Fibroblast of lung (primary cell): ENCODE measurements at places on chromosomes 12 and 14. TPM values are rescaled to one million over a fixed set of nuclear protein-coding genes. Genes with fewer than 3 reads are reported as not detected.

DNA sequence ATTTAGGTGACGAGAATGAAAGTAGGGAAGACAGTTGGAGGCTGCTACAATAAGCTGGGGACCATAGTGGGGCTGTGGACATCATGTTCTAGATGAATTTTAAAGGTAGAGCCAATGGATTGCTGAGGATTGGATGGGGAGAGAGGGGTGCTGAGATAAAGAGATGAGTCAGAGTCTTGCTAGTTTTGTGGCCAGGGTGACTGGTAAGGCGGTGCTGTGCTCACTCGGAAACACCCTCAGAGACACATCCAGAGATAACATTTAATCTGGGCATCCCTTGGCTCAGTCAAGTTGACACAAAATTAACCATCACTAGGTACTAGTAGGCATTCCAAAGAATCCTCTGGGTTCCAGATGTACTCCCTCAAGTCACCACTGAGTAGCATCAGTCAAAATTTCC, 170.7 kb downstream of the ADCK1 start:
- no peaks in the 10 kb centered on the region for H3K4me1 ChIP-seq
- H3K4me3 ChIP-seq, result no peak overlapping the region
- H3K27ac ChIP-seq, result no peak overlapping the region

- H3K4me1 ChIP-seq, result no peaks in the 10 kb centered on the region
- H3K27ac ChIP-seq, result no peak overlapping the region
- DNase-seq, result no peak
- H3K4me3 ChIP-seq, result no peak overlapping the region
Observed at GRCh38 chr12:44968965-44969364, 81.9 kb downstream of the DBX2 start.

- peaks cover 2% of the 10 kb centered on the region for H3K36me3 ChIP-seq
- no peaks in the 10 kb centered on the region for H3K27me3 ChIP-seq
- DNase-seq, result no peak
- H3K4me3 ChIP-seq, result no peak overlapping the region
Observed at GRCh38 chr14:34453226-34453625, 8.8 kb downstream of the SPTSSA start.

DNA sequence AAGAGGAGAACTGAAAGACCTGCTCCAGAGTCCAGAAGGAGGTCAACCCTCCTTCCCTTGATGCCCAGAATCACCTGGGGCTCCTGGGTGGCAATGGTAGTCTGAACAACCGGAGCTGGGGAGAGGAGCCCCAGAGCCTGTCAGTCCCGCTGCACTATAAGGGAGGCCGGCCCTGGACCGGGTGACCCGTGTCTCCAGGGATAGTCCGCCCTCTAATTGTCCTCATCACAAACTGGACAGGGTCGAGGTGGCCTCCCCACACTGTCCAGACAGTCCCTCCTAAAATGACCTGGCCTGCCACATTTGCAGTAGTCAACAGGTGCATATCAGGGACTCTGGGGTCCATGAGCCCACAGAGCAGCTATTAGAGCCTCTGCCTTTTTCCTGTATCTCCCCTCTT, 43.2 kb downstream of the HSD17B6 start:
- DNase-seq, result no peak
- no peak overlapping the region for H3K4me3 ChIP-seq
- no peak overlapping the region for H3K27ac ChIP-seq
- H3K27me3 ChIP-seq, result no peaks in the 10 kb centered on the region
- no peaks in the 10 kb centered on the region for H3K36me3 ChIP-seq

GRCh38 chr14:65492266-65492665, 79.7 kb downstream of the FUT8 start:
- no peak overlapping the region for H3K27ac ChIP-seq
- no peaks in the 10 kb centered on the region for H3K4me1 ChIP-seq
- no peak for DNase-seq
- no peaks in the 10 kb centered on the region for H3K27me3 ChIP-seq
- no peaks in the 10 kb centered on the region for H3K36me3 ChIP-seq

GRCh38 chr14:89325299-89325883, 91.6 kb downstream of the FOXN3 start:
- H3K27ac ChIP-seq, result no peak overlapping the region
- H3K36me3 ChIP-seq, result no peaks in the 10 kb centered on the region
- no peak for DNase-seq
- peaks cover 7% of the 10 kb centered on the region for H3K4me1 ChIP-seq

GRCh38 chr12:45298721-45299692, 83.1 kb downstream of the ANO6 start:
- peak overlapping the region; percentile 58 for H3K27ac ChIP-seq
- H3K36me3 ChIP-seq, result no peaks in the 10 kb centered on the region
- H3K4me1 ChIP-seq, result peaks cover 3% of the 10 kb centered on the region
- DNase-seq, result peak; percentile 35
- H3K4me3 ChIP-seq, result no peak overlapping the region

DNA sequence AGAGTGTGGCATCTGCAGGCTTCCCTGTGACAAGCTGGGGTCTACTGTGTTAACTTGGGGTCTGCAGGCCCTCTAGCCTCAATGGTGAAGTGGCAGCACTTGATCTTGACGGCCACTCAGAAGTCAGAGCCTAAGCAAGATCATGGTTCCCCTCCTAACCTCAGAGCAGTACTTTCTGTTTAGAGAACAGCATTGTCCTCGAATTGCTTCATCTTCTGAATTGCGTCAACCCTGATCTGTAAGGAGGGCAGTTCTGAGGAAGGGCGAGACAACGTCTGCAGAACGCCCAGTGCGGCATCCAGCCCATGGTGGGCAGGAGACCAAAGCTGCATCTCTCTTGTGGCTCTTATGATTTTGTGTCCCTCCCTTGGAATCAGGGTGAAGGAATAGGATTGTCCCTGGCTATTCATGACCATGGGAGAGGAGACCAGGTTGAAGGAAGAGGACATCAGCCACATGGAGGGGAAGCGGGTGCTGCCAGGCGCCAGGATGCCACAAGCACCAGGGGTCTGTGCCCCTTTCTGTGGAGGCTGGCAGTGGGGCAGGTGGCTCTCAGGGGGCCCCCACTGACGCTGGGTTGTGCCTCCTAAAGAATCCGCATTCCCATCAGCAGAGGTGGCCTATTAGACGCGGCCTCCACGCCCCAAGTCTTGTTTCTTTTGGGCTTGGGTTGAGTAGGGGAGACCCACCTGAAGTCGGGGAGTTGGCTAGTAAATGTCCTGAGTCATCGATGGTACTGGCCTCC, 2.2 kb downstream of the SERPINA9 start:
- no peaks in the 10 kb centered on the region for H3K4me1 ChIP-seq
- no peaks in the 10 kb centered on the region for H3K27me3 ChIP-seq
- H3K4me3 ChIP-seq, result no peak overlapping the region
- no peak for DNase-seq

DNA sequence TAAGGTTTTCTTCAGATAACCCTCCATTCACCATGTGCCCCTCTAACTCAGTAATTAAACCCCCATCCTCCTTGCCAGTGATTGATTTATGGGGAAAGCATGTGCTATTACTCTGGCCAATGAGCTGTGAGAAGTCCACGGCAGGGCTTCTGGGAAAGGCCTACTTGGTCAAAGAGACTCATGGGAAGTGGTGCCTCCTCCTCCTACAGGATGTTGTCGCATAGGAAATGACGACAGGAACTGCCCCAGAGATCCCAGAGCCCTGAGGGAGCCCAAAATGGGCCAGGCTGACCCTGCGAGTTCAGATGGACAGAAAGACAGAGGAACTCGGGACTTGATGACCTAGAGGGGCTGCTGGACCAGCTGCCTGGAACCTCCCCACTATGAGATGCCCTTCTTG, 938.1 kb upstream of the TMEM132C start:
- no peak overlapping the region for H3K27ac ChIP-seq
- H3K36me3 ChIP-seq, result no peaks in the 10 kb centered on the region
- no peak overlapping the region for H3K4me3 ChIP-seq
- DNase-seq, result no peak

DNA sequence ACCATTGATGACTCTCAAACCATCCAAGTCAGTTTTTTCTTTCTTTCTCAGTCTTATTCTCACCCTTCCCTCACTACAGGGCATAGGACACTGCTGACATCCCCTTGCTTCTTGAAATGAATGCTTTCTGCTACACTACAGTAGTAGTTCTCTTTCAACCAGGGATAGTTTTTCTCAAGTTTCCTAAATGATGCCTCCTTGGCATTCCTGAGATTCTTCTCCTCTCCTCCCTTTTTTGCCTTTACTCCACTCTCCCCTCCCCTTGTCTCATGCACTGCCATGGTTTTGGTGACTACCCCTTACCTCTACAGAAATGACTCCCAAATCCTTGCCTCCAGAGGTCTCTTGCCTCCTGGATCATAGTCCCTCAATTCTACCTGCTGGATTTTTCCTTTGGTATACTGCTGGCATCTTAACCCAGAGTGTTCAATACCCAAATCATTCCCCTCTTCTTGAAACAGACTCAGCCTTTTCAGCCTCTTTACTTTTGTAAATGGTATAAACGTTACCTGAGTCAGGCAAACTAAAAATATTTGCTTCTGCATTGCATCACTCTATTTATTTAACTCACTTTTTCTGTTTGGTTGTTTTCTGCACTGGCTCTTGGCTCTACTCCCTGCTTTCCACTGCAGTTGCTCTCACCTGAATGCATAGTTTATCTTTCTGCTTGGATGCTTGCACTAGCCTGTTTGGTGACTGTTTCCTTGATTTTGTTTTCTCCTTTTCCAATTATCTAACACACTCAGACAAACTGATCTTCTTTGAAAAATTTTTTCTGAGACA, 211.6 kb upstream of the IGF1 start:
- H3K27me3 ChIP-seq, result no peaks in the 10 kb centered on the region
- DNase-seq, result no peak
- no peaks in the 10 kb centered on the region for H3K4me1 ChIP-seq
- no peak overlapping the region for H3K4me3 ChIP-seq
- no peak overlapping the region for H3K27ac ChIP-seq

DNA sequence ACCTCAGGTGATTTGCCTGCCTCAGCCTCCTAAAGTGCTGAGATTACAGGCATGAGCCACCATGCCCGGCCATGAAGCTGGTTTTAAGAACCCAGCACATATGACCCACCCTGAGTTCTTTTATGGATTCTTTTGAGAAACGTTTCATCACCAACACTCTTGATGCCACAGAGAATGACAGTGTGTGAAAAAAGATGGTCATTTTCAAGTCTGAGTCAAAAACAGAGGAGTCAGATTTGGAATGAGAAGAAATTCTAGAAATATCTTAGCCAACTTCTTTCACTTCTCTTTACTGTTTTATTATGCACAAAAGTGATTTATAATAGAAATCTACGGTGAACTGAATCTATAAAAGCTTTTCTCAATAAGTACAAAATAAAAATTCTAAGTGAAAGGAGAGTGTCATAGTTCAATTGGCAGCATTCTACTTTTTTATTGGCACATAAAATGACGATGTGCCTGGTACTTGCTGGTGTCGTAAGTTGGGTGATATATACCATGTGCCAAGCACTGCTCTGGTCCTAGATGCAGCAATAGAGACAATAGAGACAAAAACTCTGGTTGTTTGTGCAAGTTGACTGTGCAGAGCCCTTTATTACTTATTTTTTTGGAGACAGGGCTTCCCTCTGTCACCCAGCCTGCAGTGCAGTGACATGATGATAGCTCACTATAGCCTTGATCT, 33.9 kb downstream of the CCDC177 start:
- no peak overlapping the region for H3K4me3 ChIP-seq
- H3K4me1 ChIP-seq, result peaks cover 2% of the 10 kb centered on the region
- peaks cover 8% of the 10 kb centered on the region for H3K27me3 ChIP-seq
- no peak overlapping the region for H3K27ac ChIP-seq
- no peak for DNase-seq

GRCh38 chr14:74670726-74671411, 42.0 kb downstream of the AREL1 start:
- DNase-seq, result peak; percentile 86
- no peak overlapping the region for H3K27ac ChIP-seq
- H3K4me1 ChIP-seq, result peaks cover 2% of the 10 kb centered on the region

DNA sequence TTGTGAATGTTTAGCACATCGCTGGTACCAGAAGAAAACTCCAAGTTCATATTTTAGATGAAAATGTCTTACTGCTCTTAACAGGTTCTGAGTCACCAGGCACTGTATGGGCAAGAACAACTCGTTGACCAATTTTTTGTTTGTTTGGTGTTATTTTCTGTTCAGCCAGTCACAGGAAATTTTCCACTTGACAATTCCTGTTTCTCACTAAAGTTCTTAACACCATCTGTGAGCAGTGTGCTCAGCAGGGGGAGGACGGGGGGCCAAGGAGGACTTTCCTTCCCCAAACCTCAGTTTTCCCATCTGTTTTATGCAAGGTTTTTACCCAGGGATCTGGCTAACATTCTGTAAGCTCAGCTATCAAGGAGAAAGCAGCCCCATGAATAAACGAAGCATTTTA, 3.0 kb downstream of the NUAK1 start:
- H3K4me1 ChIP-seq, result peaks cover 30% of the 10 kb centered on the region
- no peak overlapping the region for H3K27ac ChIP-seq
- no peaks in the 10 kb centered on the region for H3K27me3 ChIP-seq
- H3K4me3 ChIP-seq, result no peak overlapping the region
- no peaks in the 10 kb centered on the region for H3K36me3 ChIP-seq
- DNase-seq, result peak; percentile 67

- no peak overlapping the region for H3K4me3 ChIP-seq
- no peaks in the 10 kb centered on the region for H3K36me3 ChIP-seq
- no peaks in the 10 kb centered on the region for H3K27me3 ChIP-seq
- H3K4me1 ChIP-seq, result no peaks in the 10 kb centered on the region
Observed at GRCh38 chr14:22007363-22007762, 333.7 kb upstream of the OR4E1 start.

DNA sequence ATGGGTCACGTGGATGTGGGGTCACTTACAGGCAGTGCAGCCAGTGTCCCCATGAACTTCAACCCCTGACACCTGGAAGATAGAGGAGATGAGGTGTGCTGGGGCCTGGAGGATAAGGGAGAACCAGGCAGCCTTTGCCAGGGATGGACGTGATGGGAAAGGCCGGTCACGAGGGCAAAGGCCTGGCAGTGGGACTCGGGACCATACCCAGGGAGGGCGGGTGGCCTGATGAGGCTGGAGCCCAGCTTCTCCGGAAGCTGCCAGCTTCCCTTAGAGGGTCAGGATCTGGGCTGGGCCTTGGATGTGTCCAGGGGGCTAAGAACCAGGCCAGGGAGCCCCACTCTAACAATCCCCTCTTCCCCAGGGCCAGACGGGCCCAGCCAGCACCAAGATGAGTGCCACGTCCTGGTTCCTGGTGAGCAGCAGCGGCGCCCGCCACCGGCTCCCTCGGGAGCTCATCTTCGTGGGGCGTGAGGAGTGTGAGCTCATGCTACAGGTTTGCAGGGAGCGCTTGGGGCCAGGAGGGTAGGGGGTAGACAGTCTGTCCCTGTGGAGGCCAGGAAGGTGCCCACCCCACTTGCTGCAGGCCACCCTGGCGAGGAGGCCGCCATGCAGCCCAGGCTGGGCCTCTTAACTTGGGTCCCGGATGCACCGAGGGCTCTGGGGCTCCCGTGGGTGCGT, 3.1 kb downstream of the CEP170B start:
- no peak overlapping the region for H3K4me3 ChIP-seq
- H3K27me3 ChIP-seq, result peaks cover 16% of the 10 kb centered on the region
- H3K36me3 ChIP-seq, result peaks cover 4% of the 10 kb centered on the region
- no peak for DNase-seq

GRCh38 chr14:69593018-69593677, 18.2 kb upstream of the SUSD6 start:
- H3K27ac ChIP-seq, result no peak overlapping the region
- H3K36me3 ChIP-seq, result no peaks in the 10 kb centered on the region
- DNase-seq, result peak; percentile 65
- H3K4me1 ChIP-seq, result no peaks in the 10 kb centered on the region
- peak overlapping the region; percentile 33 for H3K4me3 ChIP-seq
- peaks cover 3% of the 10 kb centered on the region for H3K27me3 ChIP-seq

The HOTAIR gene
- not detected in 2 replicates for total RNA-seq

The ZBTB39 gene
- total RNA-seq, result 3.8 and 4.1 TPM in 2 replicates

The TAS2R14 gene
- total RNA-seq, result 2.1 and 2.6 TPM in 2 replicates

The GOLT1B gene
- 38.8 and 41.3 TPM in 2 replicates for total RNA-seq

The OAS1 gene
- total RNA-seq, result 1.8 and 3.6 TPM in 2 replicates

The CCDC177 gene
- total RNA-seq, result not detected in 2 replicates

The LRTM2 gene
- not detected in 2 replicates for total RNA-seq

The MNAT1 gene
- 33.6 and 48.2 TPM in 2 replicates for total RNA-seq

The ASCL1 gene
- not detected in 2 replicates for total RNA-seq

The FGF23 gene
- not detected in 2 replicates for total RNA-seq
